Adrenal gland (tissue), 19 donors: ENCODE measurements at places on chromosomes 3 and 15. TPM values are rescaled to one million over a fixed set of nuclear protein-coding genes. Genes with fewer than 3 reads are reported as not detected.

GRCh38 chr15:91609231-91609630 lies 244.3 kb upstream of the SLCO3A1 start:
- no peak overlapping the region for H3K4me3 ChIP-seq
- peaks cover 3% of the 10 kb centered on the region for H3K27me3 ChIP-seq
- H3K27ac ChIP-seq = no peak overlapping the region
- no peaks in the 10 kb centered on the region for H3K4me1 ChIP-seq

GRCh38 chr3:133457025-133457424 lies 57.2 kb downstream of the BFSP2 start:
- H3K36me3 ChIP-seq = no peaks in the 10 kb centered on the region
- H3K27ac ChIP-seq = no peak overlapping the region
- DNase-seq = no peak
- no peaks in the 10 kb centered on the region for H3K4me1 ChIP-seq

Gene FAM107A
- total RNA-seq = 11.6 TPM

Gene TM4SF1
- total RNA-seq = 54.7 TPM

DNA sequence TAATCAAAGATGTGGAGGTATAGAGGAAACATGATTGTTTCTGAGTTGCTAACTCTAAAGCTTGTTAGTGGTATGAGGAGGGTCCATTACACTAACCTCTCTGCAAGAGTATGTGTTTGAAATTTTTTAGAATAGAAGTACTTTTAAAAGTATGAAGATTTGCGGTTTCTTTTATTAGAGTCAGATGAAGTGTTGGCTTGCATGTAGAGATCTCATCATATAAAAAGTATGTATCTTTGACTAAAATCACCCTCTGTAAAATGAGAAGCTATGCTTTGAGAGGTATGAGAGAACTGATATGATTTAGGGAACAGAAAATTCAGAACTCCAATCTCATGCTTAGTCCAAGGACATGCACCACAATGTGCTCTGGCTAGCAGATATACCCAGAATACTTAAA lies 140.4 kb upstream of the MBNL1 start:
- H3K27ac ChIP-seq = no peak overlapping the region
- DNase-seq = no peak
- no peak overlapping the region for H3K4me3 ChIP-seq

Gene SPINK8
- not detected for total RNA-seq

Gene IL5RA
- not detected for total RNA-seq

Gene SERPINI2
- total RNA-seq = not detected

GRCh38 chr3:185316740-185317412 lies 46.1 kb upstream of the MAP3K13 start:
- peak overlapping the region; percentile 87 for H3K27ac ChIP-seq
- no peaks in the 10 kb centered on the region for H3K27me3 ChIP-seq
- peak; percentile 33 for DNase-seq
- H3K36me3 ChIP-seq = no peaks in the 10 kb centered on the region

DNA sequence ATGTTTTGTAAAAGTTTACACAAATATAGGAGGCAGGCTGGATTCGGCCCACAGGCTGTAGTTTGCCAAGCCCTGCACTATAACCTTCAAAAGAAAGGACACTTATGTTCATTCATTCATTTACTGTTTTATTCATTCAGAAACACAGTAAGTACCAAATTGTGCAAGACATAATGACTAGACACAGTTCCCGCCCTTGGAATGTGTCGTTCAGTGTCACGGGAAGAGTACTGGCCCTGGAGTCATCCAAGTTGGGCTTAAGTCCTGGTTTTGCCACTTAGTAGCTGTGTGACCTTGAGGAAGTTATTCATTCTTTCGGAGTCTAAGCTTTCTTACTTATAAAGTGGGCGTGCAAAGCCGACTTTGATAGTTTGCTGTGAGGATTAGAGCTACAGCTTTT lies 22.0 kb downstream of the COLQ start:
- no peak overlapping the region for H3K4me3 ChIP-seq
- peak overlapping the region; percentile 45 for H3K27ac ChIP-seq
- DNase-seq = peak; percentile 74
- no peaks in the 10 kb centered on the region for H3K36me3 ChIP-seq

DNA sequence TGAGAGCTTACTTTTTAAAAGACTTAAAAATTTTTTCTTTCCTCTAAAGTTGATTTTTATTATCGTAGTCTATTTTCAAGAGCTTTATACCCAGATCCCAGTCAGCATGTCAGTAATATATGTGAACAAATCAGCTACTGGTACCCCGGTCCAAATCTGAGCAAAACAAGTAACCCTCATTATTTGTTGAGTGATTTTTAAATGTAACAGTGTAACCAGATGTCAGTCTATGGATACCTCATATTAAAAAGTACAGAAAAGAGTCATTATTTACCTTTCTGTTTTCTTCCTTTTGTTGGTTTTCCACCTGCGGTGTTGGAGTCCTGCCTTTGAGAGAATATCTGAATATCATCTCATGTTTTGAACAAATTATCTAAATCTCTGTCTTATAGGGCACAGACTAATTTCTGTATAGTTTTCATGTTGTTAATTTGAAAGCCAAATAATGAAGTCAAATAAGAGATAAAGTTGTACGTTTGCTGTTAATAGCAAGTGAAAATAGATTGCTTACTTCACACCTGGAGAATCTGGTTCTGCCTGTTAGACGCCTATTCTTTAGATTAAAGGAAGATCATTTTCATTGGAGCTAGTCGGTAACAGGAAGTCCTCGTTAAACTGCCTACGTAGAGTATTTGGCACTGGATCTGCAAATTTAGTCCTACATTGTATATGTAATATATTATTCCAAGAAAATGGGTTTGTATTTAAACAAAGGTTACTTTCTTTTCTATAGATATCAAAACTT lies at the start of gene STX19:
STX19 (minus strand) TSS at position 505 of the 745 bp plus-strand sequence. CDS start 13,328 bp downstream, outside the sequence.
- H3K4me1 ChIP-seq = no peaks in the 10 kb centered on the region
- no peaks in the 10 kb centered on the region for H3K27me3 ChIP-seq
- H3K36me3 ChIP-seq = no peaks in the 10 kb centered on the region
- no peak for DNase-seq
- no peak within 1 kb of the TSS for H3K4me3 ChIP-seq

Gene SHC4
- total RNA-seq = 1.1 TPM

DNA sequence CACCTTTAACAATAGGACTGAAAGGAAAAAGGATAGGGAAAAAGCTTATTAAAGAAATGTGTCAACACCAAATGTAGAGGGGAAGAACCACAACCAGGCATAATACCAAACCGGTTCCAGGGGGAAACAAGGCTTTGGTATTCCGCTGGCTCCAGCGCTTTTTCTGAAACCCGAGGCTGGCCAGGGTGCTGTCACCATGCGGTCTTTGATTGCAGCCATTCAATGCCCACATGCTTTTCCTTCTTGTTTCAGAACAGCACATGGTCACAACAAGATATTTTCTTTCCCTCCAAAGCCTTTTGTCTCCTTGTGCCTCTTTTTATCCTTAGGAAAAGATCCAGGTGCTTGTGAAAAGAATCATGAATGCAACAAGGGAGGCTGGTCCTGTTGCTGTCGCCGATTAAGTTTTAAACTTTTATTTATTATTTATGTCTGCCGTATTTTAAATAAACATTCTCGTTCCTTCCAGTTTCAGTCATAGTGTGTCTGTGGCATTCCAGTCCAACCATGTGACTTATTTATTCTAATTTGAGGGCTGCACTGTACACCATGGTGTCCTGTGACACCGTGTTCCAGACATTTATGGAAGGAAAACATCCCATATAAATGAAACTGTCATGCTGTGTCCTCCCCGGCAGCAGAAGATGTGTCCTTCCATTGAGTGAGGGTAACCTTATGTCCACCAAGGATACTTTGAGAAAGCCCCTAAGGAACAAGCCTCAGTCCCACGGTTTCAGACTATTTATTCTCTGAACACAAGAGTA lies 41.1 kb downstream of the CCK start:
- DNase-seq = no peak
- H3K4me3 ChIP-seq = no peak overlapping the region
- no peak overlapping the region for H3K27ac ChIP-seq
- H3K27me3 ChIP-seq = no peaks in the 10 kb centered on the region
- H3K36me3 ChIP-seq = peaks cover 25% of the 10 kb centered on the region
- H3K4me1 ChIP-seq = no peaks in the 10 kb centered on the region

Gene SLC25A36
- total RNA-seq = 94.4 TPM

Gene TRIM59
- total RNA-seq = 1.1 TPM

- H3K36me3 ChIP-seq = no peaks in the 10 kb centered on the region
- DNase-seq = no peak
- no peak overlapping the region for H3K4me3 ChIP-seq
- no peak overlapping the region for H3K27ac ChIP-seq
These were observed 93.4 kb downstream of the THRB start for GRCh38 chr3:24401090-24401810.
